ENCODE measurements at places on chromosomes 6 and 20. TPM values are rescaled to one million over a fixed set of nuclear protein-coding genes. Genes with fewer than 3 reads are reported as not detected.
A peak's percentile ranks its signal among the peaks of the same experiment; 100 is the strongest.

Gene BMP6
- total RNA-seq = not detected

- H3K4me1 ChIP-seq = peaks cover 43% of the 10 kb centered on the region
- H3K27ac ChIP-seq = peak overlapping the region; percentile 96
Measured at GRCh38 chr6:31727717-31728671, 1.1 kb downstream of the DDAH2 start.

DNA sequence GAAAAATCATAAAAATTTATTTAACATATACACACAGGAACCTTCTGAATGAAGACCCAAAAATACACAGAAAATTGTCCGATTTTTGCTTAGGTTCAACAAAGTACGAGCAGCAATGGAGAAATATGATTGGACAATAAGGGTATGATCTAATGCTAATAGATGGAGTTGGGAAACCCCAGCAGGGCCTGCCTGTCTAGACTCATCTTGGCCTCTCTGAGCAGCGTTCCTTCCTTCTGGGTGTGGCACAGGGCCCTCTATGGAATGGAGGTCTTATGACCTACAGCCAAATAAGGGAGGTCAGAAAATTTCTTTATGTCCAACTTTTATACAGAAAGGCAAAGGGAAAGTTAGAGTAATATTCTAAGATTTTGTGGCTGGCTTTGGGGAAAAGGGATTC, 27.7 kb upstream of the ENPP4 start:
- H3K27me3 ChIP-seq = no peaks in the 10 kb centered on the region
- no peaks in the 10 kb centered on the region for H3K4me1 ChIP-seq
- no peak overlapping the region for H3K4me3 ChIP-seq
- no peak overlapping the region for H3K27ac ChIP-seq

- no peak overlapping the region for H3K27ac ChIP-seq
- H3K36me3 ChIP-seq = no peaks in the 10 kb centered on the region
- peak; percentile 60 for DNase-seq
Measured at GRCh38 chr6:84773431-84774156, 9.2 kb upstream of the TBX18 start.

DNA sequence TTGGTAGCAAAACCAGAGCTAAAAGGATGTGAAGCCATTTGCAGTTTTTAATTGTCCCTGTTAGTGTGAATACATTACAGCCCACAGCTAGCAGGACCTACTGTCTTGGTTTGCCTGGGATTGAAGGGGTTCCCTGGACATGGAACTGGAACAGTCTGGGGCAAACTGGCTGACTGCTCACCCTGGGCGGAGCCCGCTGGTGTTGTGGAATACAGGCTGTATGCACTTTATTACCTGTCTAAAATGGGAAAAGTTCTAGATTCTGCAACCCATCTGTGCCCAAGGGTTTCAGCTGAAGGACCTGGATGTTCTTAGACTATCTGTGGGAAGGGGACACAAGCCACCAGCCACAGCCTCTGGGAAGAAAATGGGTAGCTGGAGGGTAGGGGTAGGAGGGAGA, 12.2 kb upstream of the CDKN1A start:
- H3K27ac ChIP-seq = no peak overlapping the region
- H3K27me3 ChIP-seq = no peaks in the 10 kb centered on the region
- no peak for DNase-seq
- H3K4me3 ChIP-seq = no peak overlapping the region

GRCh38 chr6:16769131-16769985, 8.1 kb upstream of the ATXN1 start:
- H3K27ac ChIP-seq = peak overlapping the region; percentile 52
- H3K4me3 ChIP-seq = no peak overlapping the region
- no peaks in the 10 kb centered on the region for H3K36me3 ChIP-seq
- DNase-seq = peak; percentile 82
- H3K4me1 ChIP-seq = peaks cover 29% of the 10 kb centered on the region

- no peaks in the 10 kb centered on the region for H3K36me3 ChIP-seq
- peaks cover 98% of the 10 kb centered on the region for H3K4me1 ChIP-seq
- peak; percentile 93 for DNase-seq
- no peaks in the 10 kb centered on the region for H3K27me3 ChIP-seq
- H3K4me3 ChIP-seq = no peak overlapping the region
Measured at GRCh38 chr20:47319517-47320252, 36.8 kb downstream of the ZMYND8 start.

DNA sequence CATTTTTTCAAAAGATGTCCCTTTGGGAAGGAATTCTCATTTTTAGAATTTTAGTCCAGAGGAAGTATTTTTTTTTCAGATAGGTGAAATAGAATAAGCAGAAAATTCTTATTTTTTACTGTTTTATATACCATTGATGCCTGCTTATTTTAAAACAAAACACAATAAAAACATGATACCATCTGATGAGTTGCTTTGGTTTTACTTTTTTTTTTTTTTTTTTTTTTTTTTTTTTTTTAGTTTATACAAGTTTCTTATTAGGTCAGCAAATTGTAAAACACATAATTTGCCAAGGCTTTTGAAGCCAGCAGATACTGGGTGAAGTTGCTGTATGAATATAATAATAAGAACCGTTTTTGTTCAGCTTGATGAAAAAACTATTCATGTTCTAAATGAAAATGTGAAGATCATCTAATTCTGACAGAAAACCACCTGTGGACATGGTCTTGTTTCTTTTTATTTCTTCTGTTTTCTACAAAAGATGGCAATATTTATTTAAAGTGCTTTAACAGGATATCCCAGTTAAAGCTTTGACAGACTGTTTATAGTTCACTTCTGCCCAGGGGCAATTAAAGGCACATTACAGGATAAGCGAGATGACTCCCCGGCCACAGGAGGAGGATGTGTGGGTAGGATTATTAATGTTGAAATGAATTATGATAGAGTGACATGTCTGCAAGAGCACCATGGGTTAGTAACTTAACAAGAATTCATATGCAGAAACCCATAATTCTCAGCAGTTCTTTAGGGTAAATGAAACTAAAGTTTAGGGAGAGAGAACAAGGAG, 31.1 kb downstream of the MYB start:
- DNase-seq = no peak
- H3K27ac ChIP-seq = no peak overlapping the region
- H3K27me3 ChIP-seq = no peaks in the 10 kb centered on the region
- no peaks in the 10 kb centered on the region for H3K4me1 ChIP-seq

Measured in stomach (tissue), 19 donors.